ENCODE measurements at places on chromosomes 7 and 10.
A peak's percentile ranks its signal among the peaks of the same experiment; 100 is the strongest.

DNA sequence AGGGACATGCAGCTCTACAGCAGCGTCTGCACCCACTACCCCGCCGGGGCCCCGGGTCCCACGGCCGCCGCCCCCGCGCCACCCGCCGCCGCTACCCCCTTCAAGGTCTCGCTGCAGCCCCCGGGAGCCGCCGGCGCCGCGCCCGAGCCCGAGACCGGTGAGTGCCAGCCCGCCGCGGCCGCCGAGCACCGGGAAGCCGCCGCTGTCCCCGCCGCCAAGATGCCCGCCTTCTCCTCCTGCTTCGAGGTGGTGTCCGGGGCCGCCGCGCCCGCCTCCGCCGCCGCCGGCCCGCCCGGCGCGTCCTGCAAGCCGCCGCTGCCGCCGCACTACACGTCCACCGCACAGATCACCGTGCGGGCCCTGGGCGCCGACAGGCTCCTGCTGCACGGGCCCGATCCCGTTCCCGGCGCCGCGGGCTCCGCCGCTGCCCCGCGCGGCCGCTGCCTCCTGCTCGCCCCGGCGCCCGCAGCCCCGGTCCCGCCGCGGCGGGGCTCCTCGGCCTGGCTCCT lies 631 bp downstream of the OTUD1 start:
- DNase-seq: no peak

- DNase-seq: no peak
These were observed 63.4 kb upstream of the POT1 start for GRCh38 chr7:124992851-124993562.

DNA sequence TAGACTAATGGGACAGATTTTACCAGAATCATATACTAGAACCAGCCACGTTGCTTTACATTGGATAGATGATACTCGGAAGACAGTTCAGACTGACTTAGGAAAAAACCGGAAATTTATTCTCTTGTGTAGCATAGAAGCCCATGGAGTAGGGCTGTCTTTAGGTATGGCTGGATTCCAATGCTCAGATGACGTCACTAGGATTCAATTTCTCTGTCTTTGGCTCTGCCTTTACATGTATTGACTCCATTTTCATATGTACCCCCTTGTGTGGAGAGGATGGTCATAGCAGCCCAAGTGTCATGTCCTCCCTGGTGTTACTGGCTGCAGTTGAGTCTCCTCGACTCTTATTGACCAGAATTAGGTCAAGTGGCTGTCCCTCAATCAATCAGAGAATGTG lies 39.2 kb upstream of the SMNDC1 start:
- DNase-seq: no peak

DNA sequence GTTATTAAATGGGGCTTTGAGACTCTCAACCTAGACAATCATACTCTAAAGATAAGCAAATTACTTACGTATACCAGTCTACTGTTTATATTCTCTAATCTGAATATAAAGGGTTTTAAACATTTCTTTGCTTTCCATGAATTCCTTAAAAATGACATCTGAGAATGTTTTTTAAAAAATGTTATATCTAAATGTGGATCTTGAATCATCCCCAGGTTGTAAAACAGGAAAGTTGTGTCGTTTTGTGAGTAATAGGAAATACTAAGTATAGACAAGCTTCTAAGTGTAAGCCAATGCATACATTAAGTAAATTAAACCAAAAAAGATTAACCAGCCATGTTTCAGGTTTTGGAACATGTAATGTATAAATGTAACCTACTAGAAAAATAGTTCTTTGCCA lies 26.8 kb downstream of the ADD3 start:
- DNase-seq: no peak

DNA sequence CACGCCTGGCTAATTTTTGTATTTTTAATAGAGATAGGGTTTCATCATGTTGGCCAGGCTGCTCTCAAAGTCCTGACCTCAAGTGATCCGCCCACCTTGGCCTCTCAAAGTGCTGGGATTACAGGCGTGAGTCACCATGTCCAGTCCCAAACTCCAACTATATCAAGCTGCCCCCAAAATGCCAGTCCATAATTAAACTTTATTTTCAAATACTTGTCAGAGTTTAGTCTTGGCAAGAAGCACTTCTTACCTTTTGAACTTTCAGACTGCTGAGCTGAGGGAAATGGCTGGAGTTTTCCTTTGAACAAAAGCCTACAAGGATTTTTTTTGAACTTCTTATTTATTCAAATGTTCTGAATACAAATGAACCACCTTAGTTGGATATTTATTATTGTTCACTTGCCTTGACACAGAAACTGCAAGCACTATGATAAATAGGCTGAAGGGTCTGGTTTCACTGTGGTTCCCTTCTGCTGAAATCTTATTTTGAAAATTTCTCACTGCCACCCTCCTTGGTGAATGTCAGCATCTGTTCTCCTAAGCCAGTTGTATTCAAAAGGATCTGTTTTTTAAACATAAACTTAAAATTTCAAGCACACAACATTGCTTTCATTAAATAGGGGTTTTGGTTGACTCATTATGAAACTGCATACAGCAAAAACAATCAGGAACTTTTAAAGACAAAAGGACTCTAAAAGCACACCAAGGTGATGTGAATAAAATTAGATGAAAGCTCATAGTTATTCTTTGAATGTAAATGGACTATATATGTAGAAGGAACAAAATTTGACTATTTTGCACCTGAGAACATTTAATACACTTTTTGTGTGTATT lies 101.7 kb upstream of the SLC26A5 start:
- DNase-seq: no peak

- DNase-seq: no peak
These were observed 5.1 kb downstream of the NPVF start for GRCh38 chr7:25223206-25223605.

- no peak for DNase-seq
These were observed 2.6 kb upstream of the TMEM130 start for GRCh38 chr7:98872328-98872924.

DNA sequence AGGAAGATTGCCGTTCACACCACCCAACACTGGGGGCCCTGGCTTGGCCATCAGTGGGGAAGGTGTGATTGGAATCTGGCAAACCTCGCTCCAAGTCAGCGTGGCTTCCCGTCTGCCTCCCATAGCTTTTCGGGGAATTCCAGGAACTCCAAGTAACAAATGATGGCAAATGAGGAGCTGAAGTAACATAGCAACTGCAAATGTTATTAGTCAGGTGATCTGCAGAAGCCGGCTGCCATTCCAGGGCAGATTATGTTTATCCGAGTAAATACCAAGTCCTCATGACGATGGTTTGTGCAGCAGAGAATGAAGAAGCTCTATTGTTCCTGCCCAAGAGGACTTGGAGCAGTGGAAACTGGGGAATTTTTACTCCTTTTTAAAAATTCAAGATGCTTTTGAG lies 270.5 kb upstream of the PODXL start:
- no peak for DNase-seq

DNA sequence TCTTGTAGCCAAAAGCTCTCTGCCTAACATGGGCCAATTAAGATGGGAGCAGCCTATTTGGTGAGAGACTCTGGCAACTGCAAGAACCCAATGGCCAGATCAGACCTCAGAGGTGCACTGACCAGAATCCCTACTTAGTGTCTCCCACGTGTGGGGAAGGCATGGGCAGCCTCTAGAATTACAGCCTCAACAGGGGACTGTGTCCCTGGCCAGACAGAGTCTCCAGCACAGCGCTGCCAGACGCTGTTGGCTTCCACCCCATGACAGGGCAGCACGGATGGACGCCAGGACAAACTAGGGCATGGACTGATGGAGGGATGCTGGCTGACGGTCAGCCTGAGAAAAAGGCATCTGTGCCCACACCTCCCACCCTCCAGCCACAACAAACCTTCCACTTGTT lies 729.3 kb upstream of the AUTS2 start:
- DNase-seq: no peak

- no peak for DNase-seq
These were observed 2.2 kb downstream of the CRTAC1 start for GRCh38 chr10:98028168-98028770.

GRCh38 chr7:71285571-71286145 lies 153.7 kb downstream of the GALNT17 start:
- DNase-seq: no peak

DNA sequence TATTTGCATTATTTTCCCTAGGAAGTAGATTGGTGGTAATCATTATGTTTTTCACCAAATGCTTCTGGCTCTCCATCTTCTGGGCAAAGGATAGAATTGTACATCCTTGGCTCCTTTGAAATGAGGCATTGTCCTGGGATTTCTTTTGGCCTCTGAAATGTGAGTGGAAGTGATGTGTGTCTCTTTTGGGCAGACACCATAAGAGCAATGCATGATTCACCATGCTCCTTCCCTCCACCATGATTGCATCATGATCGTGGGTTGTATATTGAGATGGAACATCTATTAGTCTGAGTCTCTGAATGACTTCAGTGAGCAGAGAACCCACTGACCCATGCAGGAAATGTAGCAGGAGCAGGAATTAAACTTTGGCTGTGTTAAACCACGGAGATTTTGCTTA lies 49.2 kb downstream of the ADRA2A start:
- DNase-seq: no peak

- no peak for DNase-seq
These were observed 17.3 kb downstream of the BUD23 start for GRCh38 chr7:73700581-73701134.

GRCh38 chr7:123998921-123999320 lies 33.9 kb downstream of the TMEM229A start:
- no peak for DNase-seq

- DNase-seq: no peak
These were observed 23.3 kb downstream of the SEM1 start for GRCh38 chr7:96686305-96686704.

DNA sequence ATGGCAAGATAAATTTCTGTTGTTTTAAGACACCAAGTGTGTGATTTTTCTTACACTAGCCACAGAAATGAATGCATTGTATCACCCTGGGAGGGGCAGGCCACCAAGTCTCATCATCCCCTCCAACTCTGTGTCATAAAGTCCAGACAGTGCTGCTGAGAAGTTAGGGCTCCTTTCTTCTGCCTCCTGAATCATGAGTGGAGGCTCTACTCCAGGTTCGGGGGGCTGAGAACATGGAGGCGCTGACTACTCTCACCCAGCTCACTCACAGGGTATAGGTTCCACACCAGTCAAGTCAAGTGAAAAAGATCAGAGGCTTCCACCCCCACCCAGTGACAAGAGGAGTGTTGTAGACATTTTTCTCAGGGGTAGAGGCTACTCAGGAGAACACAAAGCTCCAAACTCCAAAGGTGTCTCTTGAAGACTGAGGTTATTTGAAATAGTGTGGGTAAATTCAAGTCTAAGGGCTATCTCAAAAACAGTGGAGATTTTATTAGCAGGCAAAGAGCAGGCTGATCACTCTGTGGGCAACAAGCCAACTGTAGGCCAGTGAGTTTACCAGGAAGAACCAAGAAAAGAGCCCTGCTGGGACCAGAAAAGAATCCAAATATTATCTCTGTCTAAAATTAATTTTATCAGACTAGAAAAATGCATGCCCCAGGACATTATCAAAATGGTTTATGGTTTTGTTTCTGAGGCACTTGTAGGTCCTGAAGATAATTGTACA lies 118.6 kb upstream of the RET start:
- DNase-seq: no peak

DNA sequence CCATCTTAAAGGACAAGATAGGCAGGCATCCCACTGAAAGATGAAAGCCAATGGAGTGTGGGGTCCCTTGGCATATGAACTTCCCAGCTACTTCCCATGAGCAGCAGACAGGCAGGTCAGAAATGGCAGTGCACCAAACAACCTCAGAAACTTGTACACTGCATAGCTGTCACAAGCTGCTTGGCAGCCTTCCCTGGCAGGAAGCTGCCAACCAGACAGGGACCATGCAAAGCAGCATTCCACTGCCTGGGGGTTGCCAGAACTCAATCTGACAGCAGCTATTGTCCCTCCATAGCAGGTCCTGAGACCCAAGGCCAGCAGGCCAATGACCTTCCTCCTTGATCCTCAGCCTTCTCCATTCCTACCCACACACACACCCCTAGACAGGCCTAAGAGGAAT lies 139.5 kb downstream of the PLCE1 start:
- peak; percentile 35 for DNase-seq

DNA sequence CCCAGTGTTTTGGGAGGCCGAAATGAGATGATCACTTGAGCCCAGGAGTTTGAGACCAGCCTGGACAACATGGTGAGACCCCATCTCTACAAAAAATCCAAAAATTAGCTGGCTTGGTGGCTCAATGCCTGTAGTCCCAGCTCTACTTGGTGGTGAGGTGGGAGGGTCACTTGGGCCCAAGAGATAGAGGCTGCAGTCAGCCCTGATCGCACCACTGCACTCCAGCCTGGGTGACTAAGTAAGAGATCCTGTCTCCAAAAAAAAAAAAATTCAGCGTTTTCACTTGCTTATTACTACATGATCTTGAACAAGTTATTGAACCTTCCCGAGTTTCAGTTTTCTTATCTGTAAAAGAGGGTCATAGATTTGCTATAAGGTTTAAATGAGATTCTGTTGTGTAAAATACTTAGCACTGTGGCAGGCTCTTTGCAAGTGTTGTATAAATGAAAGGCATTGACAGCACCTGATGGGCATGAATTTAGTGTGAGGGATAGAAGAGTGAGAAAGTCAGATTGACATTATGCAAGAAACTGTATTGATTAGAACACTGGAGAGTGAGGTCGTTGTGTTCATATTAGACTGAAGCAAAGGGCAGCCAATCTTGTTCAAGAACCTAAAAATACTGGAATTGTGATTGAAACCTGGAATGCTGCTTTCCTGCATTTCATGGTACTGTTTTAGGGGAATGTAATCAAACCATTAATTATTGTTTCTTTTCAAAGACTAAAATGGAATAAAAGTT lies 136.8 kb downstream of the LCOR start:
- DNase-seq: no peak

GRCh38 chr10:76766682-76767081 lies 870.9 kb downstream of the KCNMA1 start:
- no peak for DNase-seq

DNA sequence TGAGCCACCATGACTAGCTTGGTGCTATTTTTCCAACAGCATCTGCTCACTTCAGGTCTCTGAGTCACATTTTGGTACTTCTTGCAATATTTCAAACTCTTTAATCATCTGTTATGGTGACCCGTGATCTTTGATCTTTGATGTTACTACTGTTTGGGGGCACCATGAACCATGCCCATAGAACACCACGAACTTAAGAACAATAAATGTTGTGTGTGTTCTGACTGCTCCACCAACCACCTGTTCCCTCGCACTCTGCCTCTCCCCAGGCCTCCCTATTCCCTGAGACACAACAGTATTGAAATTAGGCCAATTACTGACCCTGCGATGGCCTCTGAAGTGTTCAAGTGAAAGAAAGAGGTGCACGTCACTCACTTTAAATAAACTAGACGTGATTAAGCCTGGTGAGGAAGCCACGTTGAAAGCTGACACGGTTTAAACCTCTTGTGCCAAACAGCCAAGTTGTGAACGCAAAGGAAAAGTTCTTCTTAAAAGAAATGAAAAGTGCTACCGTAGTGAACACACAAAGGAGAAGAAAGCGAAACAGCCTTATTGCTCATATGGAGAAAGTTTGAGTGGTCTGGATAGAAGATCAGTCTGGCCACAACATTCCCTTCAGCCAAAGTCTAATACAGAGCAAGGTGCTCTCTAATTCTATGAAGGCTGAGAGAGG lies 27.2 kb upstream of the ATP6V0A4 start:
- no peak for DNase-seq

All from hindlimb muscle (tissue), 1 donor.